Hepatocyte (in vitro differentiated cells): ENCODE measurements at places on chromosomes 3 and 15. TPM values are rescaled to one million over a fixed set of nuclear protein-coding genes. Genes with fewer than 3 reads are reported as not detected.

Gene GLDN
- total RNA-seq, result 0.92 and 1.8 TPM in 2 replicates

Gene SLC4A7
- 44.7 and 45.3 TPM in 2 replicates for total RNA-seq

Gene WDR93
- total RNA-seq, result 0.13 TPM in 1 of 2 replicates, not detected in the other

Gene ADAMTS17
- 2.7 and 3.7 TPM in 2 replicates for total RNA-seq

Gene CEMIP
- 2.1 and 2.3 TPM in 2 replicates for total RNA-seq

Gene LIPH
- 10.7 and 442 TPM in 2 replicates for total RNA-seq

Gene FBXO22
- 26.7 and 40.3 TPM in 2 replicates for total RNA-seq

Gene TUBGCP5
- total RNA-seq, result 21.0 and 29.4 TPM in 2 replicates

Gene IL17RD
- total RNA-seq, result 6.2 and 6.7 TPM in 2 replicates

Gene FOXL2
- total RNA-seq, result not detected in 2 replicates

Gene PAK6
- total RNA-seq, result 2.6 and 6.1 TPM in 2 replicates

Gene RASGRF1
- 1.5 and 2.3 TPM in 2 replicates for total RNA-seq

Gene CCR9
- total RNA-seq, result 0.20 and 0.44 TPM in 2 replicates

Gene ST3GAL6
- total RNA-seq, result 15.0 and 16.1 TPM in 2 replicates

Gene TRPM1
- total RNA-seq, result not detected in 2 replicates

Gene DAZL
- total RNA-seq, result 0.33 TPM in 1 of 2 replicates, not detected in the other

Gene BSN
- 0.16 and 0.37 TPM in 2 replicates for total RNA-seq

Gene FBXW12
- not detected in 2 replicates for total RNA-seq

Gene EEF1AKMT4
- total RNA-seq, result 8.4 and 9.8 TPM in 2 replicates

Gene SMCO1
- total RNA-seq, result not detected in 2 replicates

Gene GOLGA6L24
- not detected in 2 replicates for total RNA-seq
